ENCODE measurements at places on chromosomes 2 and 18. TPM values are rescaled to one million over a fixed set of nuclear protein-coding genes. Genes with fewer than 3 reads are reported as not detected.
A peak's percentile ranks its signal among the peaks of the same experiment; 100 is the strongest.

- DNase-seq: no peak
Observed at GRCh38 chr2:238352361-238352760, 32.0 kb downstream of the TRAF3IP1 start.

GRCh38 chr2:47401789-47402554 lies 984 bp upstream of the MSH2 start:
- peak; percentile 76 for DNase-seq

DNA sequence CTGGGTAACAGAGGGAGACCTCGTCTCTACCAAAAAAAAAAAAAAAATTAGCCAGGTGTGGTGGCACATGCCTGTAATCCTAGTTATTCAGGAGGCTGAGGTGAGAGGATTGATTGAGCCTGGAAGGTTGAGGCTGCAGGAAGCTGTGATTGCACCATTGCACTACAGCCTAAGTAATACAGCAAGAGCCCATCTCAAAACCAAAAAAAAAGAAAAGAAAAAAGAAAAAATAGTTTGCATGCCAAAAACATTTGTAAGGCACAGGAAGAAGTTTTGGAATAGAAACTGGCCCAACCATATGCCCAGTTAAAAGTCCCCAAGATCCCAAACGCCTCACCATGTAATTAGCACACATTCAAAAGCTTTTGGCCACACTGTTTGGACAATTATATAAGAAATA lies 13.4 kb upstream of the ACOXL start:
- no peak for DNase-seq

DNA sequence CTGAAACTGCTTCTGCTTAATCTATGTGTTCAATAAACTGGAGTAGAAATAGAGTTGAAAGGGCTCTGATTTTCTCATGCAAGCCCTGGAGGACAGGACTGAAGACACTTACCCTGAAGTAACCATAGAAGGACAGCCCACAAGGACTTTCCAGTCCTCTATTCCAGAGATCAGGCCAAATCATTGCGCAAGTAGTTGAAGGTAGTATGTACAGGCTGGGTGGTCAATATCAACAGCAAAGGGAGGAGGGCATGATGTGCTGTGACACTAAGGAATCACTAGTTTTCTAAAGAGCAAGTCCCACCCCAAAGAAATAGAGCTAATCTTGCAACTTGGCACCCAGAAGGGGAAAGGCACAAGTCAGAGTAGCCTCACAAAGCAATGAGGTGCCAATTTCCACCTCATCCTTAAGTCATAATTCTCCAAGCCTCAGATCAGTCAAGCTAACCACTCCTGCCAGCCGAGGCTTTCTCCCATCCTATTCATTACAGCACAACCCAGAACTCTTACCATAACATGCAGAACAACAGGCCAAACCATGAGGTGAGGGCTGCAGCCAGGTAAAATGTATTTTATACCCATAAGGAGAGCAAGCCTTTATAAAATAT lies 533.5 kb downstream of the TNS1 start:
- no peak for DNase-seq

POTEI gene
- total RNA-seq: not detected

DNA sequence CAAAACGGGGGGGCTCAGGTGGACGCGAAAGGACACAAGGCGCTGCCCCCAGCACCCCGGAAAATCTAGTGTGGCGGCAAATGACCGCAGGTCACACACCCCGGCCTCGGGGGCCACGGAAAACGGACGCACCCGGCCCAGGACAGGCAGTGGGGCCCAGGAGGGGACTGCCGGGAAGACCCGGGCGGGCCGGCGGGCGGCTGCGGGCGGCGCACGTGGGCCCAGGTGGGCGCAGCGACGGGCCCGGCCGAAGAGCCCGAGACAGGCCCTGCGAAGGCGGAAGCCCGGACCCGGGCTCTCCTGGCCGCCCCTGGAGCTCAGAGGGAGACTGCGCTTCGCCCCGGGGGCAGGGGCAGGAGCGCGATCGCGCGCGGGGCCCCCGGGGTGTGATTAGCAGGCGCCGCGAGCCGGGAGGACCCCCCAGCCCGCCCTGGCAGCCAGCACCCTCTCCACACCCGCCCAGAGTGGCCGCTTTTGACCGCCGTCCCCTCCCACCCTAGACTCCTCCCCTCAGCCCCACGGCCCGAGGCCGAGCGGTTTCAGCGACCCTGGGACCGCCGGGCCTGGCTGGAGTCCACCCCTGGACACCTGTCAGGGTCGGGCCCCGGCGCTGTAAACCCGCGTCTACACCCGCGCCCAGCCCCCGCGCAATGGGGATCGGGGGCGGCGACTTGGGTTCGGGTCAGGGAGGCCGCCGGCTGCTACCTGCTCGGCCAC lies 773 bp downstream of the MBP start:
- DNase-seq: no peak

GRCh38 chr2:18282026-18282425 lies 278.4 kb downstream of the RDH14 start:
- DNase-seq: no peak

GRCh38 chr18:58146099-58146498 lies 102.1 kb downstream of the NEDD4L start:
- DNase-seq: no peak

DNA sequence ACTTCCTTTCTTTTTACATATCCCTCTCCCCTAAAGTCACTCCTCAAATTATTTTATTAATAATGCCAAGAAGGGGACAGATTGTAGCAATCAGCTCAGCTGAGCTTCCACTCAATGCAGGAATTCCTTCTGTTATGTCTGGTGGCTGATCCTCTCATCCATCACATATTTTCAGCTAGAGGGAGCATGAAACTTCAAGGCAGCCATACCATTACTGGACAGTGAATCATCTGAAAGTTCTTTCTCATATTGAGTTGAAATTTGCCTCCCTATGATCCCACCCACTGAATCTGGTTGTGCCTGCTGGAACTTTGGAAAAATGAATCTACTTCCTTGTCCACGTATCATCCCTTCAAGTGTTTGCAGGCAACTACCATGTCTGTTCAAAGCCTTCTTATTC lies 11.2 kb downstream of the ZNF385B start:
- DNase-seq: no peak

- DNase-seq: no peak
Observed at GRCh38 chr18:62512996-62513395, 9.8 kb upstream of the ZCCHC2 start.

THOC1 gene
- total RNA-seq: 36.5 TPM

- DNase-seq: no peak
Observed at GRCh38 chr2:10530607-10531239, 82.6 kb upstream of the ODC1 start.

GRCh38 chr2:63692002-63692606 lies 103.3 kb downstream of the MDH1 start:
- no peak for DNase-seq

- no peak for DNase-seq
Observed at GRCh38 chr18:64650068-64650467, 501.2 kb upstream of the LINC00305 start.

TCF23 gene
- not detected for total RNA-seq

CNDP1 gene
- not detected for total RNA-seq

TGFA gene
- not detected for total RNA-seq

DNA sequence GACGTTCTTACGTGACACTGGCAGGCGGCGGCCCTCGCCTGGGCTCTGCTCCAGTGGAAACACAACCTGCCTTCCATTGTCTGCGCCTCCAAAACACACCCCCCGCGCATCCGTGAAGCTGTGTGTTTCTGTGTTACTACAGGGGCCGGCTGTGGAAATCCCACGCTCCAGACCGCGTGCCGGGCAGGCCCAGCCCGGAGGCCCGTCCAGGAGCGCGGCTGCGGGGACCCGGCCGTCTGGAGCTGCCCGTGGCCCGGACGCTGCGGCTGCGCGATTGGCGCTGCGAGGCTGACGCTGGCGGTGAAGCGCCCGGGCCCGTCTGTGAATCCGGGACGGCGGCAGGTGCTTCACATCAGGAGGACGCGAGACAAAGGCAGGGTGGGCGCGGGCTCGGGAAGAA lies 670.3 kb upstream of the SALL3 start:
- DNase-seq: no peak

HRH4 gene
- total RNA-seq: not detected

NEU4 gene
- not detected for total RNA-seq

DNA sequence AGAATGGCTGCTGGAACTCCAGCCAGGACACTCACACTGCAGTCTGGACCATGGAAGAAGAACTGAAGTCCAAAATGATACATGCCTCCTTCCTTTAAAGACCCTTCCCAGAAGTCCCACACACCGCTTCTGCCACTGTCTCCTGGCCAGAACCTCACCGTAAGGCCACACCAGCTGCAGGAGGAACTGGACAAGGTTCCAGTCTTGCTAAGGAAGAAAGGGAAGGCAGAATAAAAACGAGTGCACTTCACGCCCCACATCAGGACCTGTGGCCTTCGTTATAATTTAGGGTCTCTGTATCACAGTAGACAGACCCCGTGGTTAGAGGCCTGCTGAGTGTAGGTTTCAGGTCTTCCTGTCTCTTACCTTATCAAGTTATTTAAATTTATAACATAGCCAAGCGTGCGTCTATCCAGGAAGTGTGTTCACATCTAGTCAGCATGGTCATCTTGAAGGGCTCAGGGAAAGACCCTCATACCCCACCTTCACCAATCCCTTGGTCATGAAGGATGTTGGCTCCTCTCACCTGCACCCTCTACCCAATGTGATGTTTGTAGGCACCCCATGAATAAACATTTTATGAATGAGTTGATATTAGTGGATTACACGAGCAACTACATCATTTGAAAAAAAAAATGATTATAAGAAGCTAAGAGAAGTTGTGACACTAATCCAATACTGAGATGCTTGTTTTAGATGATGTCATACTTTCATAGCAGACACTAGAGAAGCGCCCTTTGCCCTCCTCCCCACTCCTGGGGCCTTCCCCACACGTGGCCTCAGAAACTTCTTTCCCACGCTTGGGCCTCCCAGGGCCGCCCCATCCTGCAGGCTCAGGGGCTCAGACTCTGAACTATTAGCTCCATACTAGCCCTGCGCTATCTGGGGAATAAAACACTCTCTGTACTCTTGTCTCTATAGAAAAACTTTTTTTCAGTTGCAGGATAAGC lies 157.6 kb downstream of the FAM210A start:
- no peak for DNase-seq

DNAJC5G gene
- not detected for total RNA-seq

DNA sequence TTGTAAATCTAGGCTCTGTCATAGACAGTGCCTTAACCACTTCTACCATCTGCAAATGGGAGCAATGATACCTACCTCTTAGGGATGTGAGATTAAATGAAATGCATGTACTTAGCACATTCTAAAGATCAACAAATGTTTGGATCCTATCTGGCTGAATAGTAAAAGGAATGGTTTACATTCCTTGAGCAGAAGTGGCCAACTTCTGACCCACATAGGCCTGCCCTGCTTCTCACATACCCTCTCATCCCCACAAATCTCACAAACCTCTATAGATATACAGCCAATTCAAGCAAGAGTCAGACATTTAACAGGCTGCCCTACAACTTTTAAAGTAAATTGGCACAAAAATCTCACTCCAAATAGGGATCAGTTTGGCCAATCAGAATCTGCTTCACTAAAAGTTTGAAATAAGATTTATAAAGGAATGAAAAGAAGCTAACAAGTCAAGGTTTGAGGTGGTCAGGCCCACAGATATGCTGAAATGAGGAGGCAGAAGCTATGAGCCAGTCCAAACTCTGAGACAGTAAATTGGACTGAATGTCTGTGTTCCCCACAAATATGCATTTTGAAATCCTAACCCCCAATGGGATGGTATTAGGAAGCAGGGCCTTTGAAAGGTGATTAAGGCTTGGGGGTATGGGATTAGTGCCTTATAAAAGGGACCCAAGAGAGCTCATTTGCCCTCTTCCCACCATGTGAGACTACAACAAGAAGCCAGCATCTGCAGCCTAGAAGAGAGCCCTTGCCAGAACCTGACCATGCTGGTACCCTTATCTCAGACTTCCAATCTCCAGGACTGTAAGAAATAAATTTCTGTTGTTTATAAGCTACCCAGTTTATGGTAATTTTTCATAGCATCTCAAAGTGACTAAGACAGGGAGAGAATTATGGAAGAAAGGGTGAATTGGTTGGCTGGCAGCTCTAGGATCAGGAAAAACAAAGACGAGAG lies 227.8 kb upstream of the RBMS1 start:
- DNase-seq: no peak

- no peak for DNase-seq
Observed at GRCh38 chr2:26801328-26801727, 15.5 kb downstream of the CENPA start.
